ENCODE measurements at places on chromosomes 4 and X.

DNA sequence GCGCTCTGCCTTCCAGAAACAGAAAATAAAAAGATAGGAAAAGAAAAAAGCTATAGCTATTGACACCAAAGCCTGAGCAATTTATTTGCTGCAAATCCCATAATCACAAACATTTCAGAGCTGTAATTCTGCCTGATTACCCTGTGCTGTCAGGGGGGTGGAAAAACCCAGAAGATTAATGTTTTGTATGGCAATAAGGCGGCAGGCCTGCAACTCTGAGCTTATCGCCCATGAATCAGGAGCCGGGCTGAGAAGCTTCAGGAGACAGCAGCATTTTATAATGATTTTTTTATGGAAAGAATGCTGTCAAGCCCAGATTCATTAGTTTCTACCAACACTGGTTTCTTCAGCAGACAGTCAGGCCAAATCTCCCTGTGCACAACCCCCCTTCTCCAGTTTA is 82.6 kb upstream of the TMEM164 start:
- DNase-seq = no peak

- DNase-seq = no peak
These were observed 25.7 kb downstream of the SLITRK2 start for GRCh38 chrX:145843146-145843904.

GRCh38 chrX:68461576-68461975 is 28.3 kb upstream of the OPHN1 start:
- DNase-seq = no peak

DNA sequence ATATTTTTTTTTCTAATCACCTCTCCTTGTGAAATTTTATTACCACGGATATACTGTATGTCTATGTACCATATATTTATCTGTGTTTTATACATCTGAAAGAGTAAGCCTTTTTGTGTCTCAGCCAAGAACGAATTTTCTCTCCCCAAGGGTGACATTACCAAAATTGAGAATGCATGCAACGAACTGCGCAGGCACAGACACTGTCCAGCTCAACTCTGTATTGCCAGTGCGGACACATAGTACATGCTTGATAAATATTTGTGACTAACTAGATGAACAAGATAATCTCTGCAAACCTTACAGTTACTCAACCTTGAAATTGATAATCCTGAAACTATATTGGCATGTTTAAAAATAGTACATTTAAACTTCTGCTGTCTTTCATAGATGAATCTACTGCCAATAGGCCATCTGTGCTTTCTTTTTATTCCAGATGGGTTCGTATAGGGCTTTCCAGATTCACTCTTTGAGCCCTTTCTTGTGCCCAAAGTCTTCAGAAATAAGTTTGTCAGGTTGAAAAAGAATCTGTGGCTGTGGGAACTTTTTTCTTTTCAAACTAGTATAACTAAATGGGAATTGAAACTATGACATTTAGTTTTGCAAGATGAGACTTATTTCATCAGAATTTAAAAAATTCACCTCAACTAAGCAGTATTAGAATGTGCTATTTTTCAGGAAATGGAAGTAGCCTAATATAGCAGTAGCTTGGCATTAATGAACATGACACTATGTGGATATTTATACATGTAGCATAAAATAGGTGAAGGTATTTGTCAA is 38.9 kb downstream of the DTHD1 start:
- no peak for DNase-seq

GRCh38 chr4:46123913-46124755 is at the start of gene GABRG1:
Gene GABRG1 (minus strand): TSS chr4:46124054. CDS start chr4:46123913, 141 bp downstream.
- no peak for DNase-seq
